ENCODE measurements at places on chromosomes 6 and 20.

DNA sequence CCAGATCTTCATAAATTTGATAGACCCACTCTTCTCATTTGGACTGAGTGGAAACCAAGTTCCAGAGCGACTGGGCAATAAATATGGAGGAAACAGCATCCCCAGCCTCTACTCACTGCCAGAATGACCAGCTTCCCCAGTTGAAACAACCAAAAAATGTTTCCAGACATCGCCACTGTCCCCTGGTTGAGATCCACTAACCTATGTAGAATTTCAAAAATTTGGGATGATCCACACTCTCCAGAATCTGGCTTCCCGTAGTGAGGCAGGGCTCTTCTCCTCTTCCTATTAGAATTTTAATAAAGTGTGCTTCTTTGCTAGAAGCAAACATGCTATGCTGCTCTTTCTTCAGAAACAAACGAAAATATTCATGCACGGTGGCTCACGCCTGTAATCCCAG is 287.0 kb upstream of the SUPT3H start:
- DNase-seq = no peak

GRCh38 chr6:24255676-24256075 is 102.2 kb downstream of the DCDC2 start:
- DNase-seq = no peak

- DNase-seq = no peak
Observed at GRCh38 chr20:40331249-40331648, 357.8 kb downstream of the MAFB start.

- DNase-seq = no peak
Observed at GRCh38 chr20:40743141-40743775, 54.2 kb upstream of the MAFB start.

GRCh38 chr20:51221791-51222408 is 199.0 kb upstream of the KCNG1 start:
- DNase-seq = no peak

Data from Kasumi-1 (cell line).